IMR-90 (cell line): ENCODE measurements at places on chromosomes 6 and 20. TPM values are rescaled to one million over a fixed set of nuclear protein-coding genes. Genes with fewer than 3 reads are reported as not detected.
A peak's percentile ranks its signal among the peaks of the same experiment; 100 is the strongest.

DNA sequence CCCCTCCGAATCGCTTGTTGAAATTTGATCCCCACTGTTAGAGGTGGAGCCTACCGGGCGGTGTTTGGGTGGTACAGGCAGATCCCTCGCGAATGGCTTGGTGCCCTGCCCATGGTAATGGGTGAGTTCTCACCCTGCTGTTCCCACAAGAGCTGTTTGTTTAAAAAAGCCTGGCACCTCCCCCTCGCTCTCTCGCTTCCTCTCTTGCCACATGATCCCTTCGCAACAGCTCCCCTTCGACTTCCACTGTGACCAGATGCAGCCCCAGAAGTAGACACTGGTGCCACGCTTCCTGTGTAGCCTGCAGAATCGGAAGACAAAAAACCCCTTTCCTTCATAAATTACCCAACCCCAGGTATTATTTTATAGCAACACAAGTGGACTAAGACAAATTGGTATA is 292.2 kb upstream of the QKI start:
- no peak for DNase-seq

DNA sequence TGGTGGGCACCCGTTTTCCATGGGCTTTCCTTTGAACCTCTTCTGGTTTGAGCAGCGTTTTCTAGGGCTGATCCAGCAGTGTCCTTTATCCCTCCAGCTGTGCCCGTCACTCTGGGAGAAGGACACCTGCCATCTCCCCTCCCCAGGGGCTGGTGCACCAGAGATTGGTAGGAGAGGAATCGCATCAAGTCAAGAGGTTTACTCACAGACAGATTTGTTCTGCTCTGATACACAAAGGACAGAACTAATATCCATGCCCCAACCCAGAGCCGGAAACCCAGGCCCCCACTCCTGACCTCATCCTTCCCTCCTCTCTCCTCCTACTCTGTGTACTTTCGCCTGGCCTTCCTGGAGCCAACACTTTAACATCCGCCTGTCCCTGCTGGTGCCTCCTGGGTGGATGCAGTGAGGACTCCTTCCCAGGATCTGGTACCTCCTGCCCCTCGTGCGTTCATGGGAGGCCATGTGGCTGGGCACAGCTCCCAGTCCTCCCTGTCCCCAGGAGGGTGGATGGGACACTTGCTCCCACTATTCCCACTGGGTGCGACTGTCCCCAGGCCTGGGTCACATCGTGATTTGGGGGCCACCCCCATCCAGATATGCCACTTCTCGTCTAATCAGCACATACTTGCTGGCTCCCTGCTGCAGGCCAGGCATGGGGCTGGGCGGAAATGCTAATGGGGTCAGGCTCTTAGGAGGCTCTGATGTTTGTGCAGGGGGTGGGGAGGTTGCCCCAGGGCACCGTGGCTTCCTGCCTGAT is 286.3 kb downstream of the CDH4 start:
- no peak for DNase-seq

KCNK5 gene
- total RNA-seq, result not detected in 2 replicates

DNA sequence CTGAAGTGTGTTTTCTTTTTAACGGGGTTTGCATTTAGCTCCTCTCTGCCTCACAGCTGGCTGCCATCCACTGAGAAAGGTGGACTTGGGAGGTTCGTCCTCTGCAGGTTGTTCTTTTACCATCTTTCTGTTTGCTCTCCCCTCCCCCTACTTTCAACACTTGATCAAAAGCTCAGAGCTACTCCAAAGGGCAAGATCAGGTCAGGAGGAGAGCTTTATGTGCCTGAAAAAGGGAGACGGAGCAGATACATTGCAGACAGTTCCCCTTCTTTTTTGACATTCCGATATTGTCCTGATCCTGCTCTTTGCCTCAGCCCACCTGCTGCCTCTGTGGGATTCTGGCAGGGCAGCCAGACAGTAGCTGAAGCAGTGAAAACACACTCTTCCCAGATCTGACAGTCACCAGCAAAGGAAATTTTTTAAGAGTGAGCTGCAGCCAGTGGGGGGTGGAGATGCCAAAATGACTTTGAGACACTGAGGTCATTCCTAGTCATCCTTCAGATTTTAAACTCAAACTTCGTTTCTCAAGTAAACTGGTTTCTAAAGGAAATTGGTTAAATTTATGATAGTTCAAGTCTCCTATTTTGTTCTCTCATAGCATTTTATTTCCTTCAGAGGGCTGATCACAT is 26.5 kb downstream of the SMLR1 start:
- peak; percentile 73 for DNase-seq

GRCh38 chr6:139126255-139126654 is 8.6 kb upstream of the HECA start:
- DNase-seq, result peak; percentile 92
